ENCODE measurements at places on chromosomes 6 and 20.
A peak's percentile ranks its signal among the peaks of the same experiment; 100 is the strongest.

DNA sequence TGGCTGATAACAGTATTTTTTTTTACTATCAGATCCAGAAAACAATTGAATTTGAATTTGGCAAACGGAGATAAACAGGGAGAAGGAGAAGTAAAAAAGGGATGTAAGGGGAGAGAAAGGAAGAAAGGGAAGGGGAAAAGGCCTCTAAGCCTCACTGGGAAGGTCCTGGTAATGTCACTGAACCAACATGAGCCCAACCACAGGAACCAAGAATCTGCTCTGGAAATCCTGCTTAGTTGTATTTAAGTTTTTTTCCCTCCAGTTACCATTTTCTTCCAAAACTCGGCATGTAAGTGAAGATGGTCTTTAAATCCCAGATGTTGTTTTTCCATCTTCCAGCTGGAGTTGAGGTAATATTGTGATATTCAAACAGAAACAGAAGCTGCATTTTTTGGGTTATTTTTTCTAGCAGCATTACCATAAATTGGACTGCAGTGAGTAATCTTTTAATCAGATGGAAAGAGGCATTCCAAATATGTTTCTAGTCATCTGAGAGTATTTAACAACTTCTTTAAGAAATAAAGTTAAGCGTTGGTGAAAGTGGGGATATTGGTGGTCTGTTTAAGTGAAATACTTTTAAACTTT is 91.1 kb downstream of the TXNDC5 start:
- DNase-seq = no peak

GRCh38 chr6:34370361-34370760 is 22.1 kb downstream of the NUDT3 start:
- no peak for DNase-seq

DNA sequence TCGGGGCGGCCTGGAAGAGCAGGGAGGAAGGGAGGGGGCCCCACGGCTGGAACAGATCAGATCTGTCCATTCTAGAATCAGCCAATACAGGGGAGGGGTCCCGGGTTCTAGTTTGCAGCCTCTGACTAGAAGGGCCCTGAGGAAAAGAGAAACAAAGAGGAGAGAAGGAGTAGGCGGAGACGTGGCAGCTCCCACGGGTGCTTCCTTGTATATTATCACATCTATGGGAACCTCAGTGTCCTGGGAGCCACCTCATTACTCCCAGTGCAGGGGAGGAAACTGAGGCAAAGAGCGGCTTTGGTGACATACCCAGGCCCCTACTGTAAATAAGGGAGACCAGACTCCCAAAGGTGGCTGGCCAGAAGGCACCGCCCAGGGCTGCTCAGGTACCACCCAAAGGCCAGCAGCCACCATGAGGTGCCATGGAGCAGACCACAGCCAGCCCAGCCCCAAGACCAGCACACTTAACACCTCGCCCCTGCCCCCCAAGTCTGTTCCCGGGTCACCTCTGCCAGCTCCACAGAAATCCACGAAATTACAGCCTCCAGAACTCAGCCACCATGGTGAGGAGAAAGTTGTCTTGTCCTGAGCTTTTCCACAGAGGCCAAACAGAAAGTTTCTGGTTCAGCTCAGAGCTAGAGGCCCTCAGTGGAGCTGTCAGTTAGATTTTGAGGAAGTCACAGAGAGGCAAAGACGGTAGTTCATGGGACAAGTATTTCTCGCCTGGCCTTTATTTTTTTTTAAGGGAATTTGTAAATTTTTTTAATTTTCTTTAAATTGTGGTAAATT is 2.1 kb downstream of the ZC3H12D start:
- no peak for DNase-seq

DNA sequence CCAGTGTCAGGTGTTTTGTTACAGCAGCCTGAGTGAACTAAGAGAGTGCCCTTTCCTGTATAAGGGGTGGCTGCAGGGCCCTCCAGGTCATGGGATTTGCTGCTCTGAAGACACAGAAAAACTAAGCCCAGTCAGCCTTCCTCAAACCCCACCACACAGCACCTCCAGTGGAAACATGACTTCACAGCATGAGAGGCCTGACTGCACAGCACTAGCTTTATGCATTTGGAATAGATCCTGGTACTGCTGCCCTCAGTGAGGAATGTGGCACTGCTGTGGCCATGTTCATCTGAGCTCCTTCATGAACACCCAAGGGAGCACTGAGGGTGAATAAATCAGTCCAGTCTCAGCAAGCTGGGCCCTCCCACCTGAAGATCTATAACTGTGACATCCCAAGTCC is 296.1 kb upstream of the FOXQ1 start:
- no peak for DNase-seq

- DNase-seq = no peak
Observed at GRCh38 chr6:56906752-56907151, 48.2 kb upstream of the BEND6 start.

GRCh38 chr6:152636021-152636608 is 1.0 kb downstream of the SYNE1 start:
- DNase-seq = no peak

- no peak for DNase-seq
Observed at GRCh38 chr6:21780141-21780540, 186.6 kb downstream of the SOX4 start.

GRCh38 chr6:5786321-5786968 is 220.3 kb downstream of the NRN1 start:
- DNase-seq = no peak

- DNase-seq = no peak
Observed at GRCh38 chr6:78607189-78607588, 260.2 kb upstream of the IRAK1BP1 start.

GRCh38 chr20:62063981-62064769 is 1.5 kb downstream of the TAF4 start:
- no peak for DNase-seq

GRCh38 chr20:5949943-5950270 is 426 bp downstream of the TRMT6 start:
- DNase-seq = no peak

- no peak for DNase-seq
Observed at GRCh38 chr6:170051229-170052172, 239.4 kb downstream of the DLL1 start.

DNA sequence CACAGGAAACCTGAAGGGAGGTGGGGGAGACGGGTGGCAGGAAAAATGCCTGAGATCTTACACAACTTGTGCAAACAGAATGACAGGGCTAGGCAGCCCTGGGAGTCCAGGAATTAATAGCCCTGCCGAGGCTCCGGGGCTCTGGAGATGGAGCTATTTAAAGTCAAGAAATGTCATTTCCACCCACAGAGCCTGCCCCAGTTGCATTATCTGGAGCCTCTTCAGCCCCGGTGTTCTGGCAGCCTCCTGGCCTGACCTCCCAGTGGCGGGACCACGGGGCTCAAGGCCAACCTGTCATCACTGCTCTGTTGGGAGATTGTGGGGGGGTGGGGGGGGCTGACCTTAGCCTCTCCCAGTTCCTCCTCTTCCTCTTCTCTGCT is 28.5 kb upstream of the SCUBE3 start:
- DNase-seq = no peak

- no peak for DNase-seq
Observed at GRCh38 chr6:70398783-70399728, 14.3 kb upstream of the FAM135A start.

- no peak for DNase-seq
Observed at GRCh38 chr20:54195483-54196472, 12.1 kb upstream of the PFDN4 start.

DNA sequence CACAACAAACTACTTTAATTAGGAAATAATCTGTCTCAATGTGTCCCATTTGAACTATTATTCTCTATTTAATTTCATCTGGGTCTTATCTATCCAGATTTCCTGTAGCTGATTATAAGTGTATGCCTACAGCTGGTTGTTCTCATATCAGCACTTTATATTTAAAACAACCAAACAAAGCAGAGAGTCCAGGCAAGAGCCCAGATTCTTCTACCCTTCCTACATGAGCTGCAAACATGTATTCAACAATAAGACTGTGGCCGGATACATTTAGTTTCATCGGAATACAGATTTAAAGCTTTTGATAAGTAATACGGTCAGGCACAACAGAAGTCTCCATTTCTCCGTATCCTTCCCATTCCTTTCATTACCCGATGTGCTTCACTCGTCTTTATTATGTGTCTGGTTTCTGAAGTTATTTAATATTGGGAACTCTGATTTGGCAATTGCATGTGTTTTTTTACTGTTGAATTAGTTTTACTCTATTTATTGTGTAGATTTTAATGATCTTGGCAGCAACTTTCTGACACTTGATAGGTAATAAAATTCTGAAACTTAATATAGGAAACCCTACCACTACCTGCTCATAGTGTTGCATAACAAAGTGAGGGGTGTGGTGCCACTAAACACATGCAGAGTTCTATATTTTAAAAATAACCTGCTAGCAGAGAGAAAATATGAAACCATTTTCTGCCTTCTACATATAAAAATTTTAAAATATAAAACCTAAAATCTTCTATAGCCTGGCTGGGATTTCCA is 653.5 kb upstream of the PTCHD4 start:
- DNase-seq = no peak

DNA sequence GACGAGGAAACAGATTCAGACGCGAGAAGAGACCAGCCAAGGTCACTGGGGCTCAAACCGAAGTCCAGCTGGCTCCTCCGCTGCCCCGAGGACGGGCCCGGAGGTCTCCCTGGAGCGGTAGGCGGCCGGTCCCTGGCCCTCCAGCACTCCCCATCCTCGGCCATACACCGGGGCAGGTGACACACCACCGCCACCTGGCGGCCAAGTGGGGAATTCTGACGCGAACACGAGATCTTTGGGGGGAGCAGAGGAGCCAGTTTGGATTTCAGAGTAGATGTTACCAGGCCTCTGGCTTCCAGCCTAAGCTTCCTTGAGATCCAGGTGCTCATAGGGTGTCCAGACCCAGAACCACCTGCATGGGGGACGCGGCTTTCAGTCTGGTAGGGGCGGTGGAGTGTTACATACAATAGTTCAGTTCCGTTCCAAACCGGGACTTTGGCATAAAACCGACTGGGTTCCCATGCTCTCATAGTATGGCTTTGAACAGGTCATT is 16.1 kb downstream of the BPIFB1 start:
- peak; percentile 47 for DNase-seq

- no peak for DNase-seq
Observed at GRCh38 chr6:167506443-167507301, 181.8 kb downstream of the TTLL2 start.

DNA sequence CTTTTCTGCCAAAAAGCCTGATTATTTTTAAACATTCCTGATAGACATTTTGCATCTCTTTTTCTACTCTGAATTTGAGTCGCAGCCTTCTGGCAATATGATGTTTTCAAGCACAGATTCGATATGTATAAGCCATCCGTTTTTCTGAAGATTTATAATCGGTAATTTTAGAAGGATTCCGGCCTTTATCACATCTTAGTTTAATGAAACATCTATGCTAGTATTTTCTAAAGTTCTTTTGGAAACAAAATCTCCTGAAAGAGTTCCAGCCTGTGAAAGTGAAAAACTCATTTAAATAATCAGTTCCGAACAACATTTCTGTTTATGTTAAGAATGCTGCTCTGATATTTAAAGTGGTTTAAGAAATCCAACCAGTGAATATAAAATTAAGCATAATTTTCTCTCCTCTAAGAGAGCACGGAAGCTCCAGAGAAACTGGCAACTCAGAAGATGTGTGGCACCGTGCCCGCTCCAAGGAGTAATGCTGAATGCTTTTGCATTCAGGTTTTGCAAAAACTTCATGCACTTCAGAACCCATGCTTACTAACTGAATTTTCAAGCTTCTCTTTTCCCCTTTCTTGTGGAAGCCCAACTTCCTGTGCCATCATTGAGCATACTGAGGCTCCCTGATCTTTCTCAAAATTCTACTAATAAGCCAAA is 20.7 kb downstream of the NDUFAF4 start:
- no peak for DNase-seq

DNA sequence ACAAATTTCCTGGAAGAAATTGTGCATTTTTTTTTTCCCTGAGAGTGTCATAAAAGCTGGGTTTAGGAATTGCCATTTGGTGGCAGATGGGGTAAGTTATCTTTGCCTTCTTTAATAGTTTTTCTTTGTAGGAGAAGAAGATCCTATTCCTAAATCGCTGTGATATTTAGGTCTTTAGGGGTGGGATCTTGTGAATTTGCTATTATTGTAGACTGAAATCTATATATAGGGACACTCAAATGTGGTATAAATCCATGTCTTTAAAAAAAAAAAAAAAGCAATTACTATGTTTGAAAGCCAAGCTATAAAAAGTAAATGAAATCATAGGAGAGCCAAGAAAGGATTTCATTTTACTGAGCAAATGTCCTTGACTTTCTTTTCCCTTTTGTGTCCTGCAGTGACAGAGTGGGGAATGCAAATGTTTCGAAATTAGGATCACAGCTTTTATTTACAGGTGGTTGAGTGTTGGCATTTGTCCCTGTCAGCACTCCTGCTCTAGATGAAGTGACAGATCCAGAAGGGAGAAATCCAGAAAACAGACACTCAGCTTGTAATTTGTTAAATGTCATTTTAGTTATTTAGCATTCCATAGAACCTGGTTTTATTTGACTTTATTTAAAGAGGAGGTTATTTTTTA is 29.4 kb downstream of the TIAM2 start:
- DNase-seq = no peak

DNA sequence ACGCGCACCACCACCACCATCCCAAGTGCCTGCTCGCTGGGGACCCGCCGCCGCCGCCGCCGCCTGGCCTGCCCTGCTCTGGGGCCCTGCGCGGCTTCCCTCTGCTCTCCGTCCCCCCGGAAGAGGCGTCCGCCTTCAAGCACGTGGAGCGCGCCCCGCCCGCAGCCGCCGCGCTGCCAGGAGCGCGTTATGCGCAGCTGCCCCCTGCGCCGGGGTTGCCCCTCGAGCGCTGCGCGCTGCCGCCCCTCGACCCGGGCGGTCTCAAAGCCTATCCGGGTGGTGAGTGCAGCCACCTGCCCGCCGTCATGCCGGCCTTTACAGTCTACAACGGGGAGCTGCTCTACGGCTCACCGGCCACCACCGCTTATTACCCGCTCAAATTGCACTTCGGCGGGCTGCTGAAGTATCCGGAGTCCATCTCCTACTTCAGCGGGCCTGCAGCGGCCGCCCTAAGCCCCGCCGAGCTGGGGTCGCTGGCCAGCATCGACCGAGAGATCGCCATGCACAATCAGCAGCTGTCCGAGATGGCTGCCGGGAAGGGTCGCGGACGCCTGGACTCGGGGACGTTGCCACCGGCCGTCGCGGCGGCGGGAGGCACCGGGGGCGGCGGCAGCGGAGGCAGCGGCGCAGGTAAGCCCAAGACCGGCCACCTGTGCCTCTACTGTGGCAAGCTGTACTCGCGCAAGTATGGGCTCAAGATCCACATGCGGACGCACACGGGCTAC is 7.2 kb downstream of the PRDM13 start:
- no peak for DNase-seq

DNA sequence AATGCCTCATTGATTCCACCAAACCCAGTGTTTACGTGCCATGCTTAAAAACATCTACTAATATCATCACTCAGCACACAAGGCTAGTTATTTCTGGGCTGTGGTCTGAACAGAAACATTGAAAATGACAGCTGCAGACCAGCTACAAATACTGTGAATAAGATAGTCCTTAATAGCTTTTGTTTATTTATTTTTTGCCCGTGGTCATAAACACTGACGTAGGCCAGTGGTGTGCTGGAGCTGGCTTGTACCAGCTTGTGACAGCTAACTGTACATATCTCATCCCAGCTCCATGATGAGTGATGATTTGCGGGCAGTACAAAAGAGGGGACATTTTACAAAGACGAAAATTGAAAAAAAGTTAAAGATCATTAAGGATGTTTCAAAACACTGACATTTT is 1057.0 kb downstream of the EPHA7 start:
- no peak for DNase-seq
